CD4-positive, alpha-beta T cell treated with Interleukin-15 for 4 hours (primary cell): ENCODE measurements at places on chromosomes 12 and 14.
A peak's percentile ranks its signal among the peaks of the same experiment; 100 is the strongest.

- DNase-seq, result no peak
Measured at GRCh38 chr12:123293178-123293760, 21.6 kb upstream of the CDK2AP1 start.

- DNase-seq, result no peak
Measured at GRCh38 chr12:47935184-47935583, 28.2 kb upstream of the TMEM106C start.

DNA sequence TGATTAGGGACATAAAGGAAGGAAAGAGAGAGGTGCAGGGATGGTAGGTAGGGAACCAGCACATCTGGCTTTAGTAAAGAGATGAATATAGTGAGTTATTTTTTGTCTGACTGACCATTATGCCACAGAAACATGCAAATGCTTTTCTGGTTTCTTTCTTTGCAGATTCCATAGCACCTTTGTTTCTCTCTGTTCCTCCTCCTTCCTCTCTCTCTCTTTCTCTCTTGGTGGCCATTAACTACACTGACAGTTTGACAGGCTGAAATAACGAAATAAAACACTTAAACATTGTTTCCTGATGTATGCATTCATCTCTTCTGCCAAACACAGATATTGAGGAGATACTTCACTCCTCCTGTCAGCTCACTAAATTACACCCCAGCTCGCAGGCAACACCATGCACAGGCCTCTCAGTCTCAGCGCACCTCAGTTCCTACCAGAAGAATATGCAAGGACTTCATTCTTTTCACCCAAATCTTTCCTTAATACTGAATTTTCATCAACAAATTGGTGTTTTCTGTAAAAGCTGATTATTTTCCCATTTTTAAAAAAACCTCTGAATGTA lies 406.9 kb upstream of the SOX5 start:
- no peak for DNase-seq

- DNase-seq, result no peak
Measured at GRCh38 chr14:97298331-97298730, 501.1 kb downstream of the VRK1 start.

DNA sequence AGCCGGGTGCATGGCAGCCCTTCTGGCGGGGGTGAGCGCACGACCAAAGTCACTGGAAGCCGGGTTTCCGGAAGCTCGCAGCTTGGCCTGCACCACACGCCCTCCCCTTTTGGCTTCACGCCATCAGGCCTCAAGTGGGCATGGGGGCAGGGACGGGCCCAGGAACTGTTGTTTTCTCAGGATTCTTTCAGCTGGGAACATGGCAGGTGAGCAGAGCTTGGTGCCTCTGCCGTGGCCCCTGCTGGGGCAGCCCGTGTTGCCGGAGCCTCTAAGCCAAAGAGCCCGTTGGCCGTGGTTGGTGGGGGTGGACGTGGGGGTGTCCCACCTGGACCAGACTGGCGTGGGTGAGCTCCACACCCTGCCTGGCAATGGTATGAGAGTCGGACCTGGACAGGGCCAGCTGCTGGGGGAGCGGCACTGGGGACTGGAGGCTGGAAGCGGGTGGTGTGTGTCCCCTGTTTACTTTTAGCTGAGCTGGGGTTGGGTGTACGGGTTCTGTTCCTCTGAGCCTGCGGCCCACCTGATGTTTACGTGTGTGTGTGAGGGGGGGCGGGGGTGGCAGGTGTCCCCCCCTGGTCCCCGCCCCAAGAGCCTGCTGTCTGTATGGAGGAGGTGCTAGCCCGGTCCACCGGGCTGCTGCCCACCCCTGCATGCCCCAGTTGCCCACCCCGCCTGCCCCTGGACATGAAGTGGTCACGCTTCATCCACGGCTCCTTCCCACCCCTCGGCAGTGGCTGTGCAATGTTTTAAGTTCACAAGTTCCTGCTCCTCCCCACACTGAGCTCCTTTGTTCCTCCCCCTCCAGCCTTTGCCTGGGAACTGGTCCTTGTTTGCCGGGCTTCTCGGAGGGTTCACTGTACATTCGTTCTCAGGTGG lies 28.7 kb upstream of the PLD4 start:
- no peak for DNase-seq

GRCh38 chr14:93953739-93954515 lies 22.4 kb downstream of the ASB2 start:
- DNase-seq, result no peak

DNA sequence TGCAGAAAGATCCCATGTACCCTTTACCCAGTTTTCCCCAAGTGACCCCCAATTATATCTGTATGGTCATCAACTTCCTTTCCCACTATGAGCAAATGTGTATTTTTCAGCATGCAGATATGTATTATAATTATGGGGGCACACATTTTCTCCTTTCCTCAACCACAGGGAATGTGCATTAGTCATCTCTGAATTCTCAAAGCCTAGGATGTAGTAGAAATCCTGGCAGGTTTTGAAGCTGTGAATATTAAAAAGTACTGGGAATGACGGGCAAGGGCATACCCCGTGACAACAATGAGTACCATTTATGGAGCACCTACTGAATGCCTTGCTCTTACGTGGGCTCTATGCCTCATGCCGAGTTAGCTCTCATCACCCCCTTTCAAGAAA lies 71.5 kb downstream of the VWF start:
- no peak for DNase-seq

GRCh38 chr12:47124451-47124850 lies 44.7 kb upstream of the AMIGO2 start:
- DNase-seq, result no peak

DNA sequence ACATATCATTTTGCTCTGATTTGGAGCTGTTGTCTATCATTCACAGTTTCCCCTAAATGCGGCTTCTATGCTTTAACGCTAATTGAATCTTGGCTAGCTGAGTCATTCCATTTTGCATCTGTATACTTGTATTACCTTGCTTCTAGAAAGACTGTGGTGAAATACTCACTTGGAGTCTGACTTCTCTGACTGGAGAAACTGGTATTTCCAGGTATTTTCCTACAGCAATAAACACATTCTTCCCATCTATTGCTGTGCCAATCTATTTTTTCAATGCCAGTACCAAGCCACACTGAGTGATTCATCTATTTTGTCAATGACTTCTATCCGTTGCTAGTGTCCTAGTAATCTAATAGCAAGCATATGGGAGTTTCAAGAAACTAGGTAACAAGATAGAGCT lies 76.0 kb upstream of the ST8SIA1 start:
- peak; percentile 61 for DNase-seq

- no peak for DNase-seq
Measured at GRCh38 chr14:70014406-70015095, 135.3 kb downstream of the SMOC1 start.

DNA sequence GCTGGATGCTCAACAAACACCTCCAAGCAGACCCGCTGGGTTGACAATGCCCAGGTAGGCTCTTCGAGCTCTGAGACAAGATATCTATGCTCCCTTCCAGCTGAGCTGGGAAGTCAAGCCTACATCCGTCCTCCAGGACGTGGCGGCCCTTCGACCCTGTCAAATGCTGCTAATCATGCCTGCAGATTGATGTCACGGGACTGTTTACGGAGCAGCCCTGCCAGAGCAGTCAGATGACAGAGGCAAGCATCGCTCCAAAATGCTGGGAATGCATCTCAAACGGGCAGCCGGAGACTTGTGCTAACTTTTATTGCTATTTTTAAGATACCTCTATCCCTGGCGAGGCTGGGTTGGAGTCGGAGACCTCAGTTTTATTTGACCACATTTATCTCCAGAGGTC lies 139.2 kb downstream of the NTF3 start:
- no peak for DNase-seq

DNA sequence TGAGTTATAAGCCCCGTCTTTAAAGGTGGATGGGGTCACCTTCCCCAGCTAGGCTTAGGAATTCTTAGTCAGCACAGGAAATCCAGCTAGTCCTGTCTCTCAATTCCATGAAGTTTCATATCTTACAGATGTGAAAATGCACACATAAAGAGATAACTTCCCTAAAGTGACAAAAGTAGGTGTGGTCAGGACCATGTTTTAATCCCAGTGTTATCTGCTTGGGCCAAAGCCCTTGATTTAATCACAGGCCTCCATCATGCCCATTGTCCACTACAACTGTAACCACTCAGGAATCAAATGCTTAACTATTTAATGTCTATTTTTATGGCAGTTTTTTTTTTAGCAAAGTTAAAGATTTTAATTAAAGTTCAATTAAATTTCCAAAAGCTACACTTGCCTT lies 194.4 kb upstream of the BTG1 start:
- no peak for DNase-seq

DNA sequence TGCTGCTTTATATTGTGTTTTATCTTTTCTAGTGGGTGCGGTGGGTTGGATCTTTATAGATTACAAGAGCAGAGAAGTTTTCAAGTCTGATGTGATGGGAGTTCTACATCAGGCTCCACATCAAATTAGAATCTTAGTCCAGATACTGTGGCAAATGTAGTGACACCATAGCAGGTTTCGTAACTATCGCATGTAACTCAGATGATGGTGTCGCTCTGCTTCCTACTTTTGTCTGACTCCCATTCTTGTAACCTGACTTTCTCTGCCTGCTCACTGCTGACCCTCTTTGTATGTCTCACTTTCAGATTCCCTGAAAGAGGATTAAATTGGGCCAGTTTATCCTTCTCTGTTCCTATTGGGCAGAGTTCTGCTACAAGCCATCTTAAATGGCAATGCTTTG lies 22.8 kb upstream of the FBXO34 start:
- DNase-seq, result no peak

DNA sequence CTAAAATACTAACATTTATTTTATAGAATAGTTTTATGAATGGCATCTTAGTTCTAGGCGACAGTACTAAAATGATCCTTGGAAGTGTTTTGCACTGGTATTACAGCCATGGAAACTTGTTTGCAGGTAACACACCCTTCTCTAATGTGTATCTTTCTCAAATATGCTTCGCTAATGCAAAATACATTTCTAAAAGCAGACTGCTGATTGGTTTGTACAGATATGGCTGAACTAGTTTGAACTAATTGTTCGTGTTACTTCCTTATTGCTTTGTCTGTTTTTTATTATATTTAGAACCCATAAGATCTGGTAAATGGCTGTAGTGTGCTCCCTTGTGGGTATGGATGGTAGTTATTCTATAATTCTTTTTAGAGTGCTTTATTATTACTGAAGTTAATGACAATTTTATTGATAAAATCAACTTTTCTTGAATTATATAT lies 53.0 kb downstream of the ATF7IP start:
- DNase-seq, result peak; percentile 55

DNA sequence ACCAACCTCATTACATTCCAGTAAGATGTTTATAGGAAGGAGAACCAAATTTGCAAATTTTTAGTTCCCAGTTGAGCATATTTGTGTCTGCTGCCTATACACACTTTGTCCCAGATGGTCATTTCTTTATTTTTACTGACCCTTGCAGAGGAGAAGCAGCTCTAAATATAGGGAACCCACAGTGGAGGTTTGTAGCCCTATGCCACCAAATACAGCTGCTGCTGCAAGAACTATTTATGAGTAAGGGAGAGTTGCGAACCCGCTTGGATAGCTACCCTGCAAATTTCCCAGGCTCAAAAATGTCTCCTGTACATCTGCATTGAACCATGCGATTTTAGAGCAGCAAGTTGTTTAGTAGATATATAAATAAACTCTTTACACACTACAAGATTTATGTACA lies 48.2 kb downstream of the NAV3 start:
- no peak for DNase-seq

DNA sequence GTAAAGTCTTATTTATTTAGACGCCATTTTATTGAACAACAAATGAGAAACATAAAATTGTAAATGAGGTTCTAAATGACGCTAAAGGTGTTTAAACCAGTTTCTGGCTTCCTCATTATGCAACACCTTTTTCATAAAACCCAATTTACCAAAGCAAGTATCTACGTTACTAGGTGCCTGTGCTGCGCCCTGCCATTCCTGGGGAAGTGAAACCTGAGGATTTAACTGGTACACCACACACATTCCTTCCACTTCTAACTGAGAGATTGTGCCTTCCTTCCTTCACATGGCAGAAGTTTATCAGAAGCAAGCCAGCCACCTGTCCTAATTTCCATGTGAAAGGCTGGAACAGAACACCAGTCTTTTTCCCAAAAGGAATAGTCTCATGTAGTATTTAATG lies 40.3 kb upstream of the GCH1 start:
- DNase-seq, result no peak

DNA sequence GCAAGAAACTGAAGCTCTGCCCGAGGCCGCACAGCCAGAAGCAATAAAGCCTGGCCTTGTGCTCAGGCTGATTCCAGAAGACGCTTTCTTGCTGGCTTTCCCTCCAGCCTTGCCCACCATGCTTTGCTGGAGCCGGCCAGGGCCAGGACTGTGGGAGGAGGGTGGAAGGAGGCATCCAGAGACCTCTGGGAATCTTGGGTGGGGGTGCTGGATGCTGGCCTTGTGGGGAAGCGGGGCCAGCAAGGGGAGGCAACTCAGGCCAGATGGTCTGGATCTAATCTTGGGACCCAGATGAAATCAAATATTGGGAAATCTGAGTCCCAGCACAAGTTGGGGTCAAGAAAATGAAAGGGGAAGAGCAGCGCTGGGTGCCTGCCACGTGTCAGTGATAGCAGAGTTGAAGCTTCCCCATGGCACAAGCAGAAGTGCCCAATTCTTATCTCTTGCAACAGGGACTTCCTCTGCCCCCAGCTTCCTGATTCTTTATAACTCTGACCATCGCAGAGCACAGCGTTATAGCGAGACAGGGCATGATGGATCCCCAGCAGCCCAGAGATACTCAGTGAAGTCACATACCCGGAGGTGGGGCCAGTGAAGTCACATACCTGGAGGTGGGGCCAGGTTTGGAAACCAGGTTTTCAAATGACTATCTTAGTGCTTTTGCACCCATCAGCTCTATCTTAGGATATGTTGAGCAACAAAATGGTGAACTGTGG lies 6.4 kb upstream of the RABGGTA start:
- no peak for DNase-seq

DNA sequence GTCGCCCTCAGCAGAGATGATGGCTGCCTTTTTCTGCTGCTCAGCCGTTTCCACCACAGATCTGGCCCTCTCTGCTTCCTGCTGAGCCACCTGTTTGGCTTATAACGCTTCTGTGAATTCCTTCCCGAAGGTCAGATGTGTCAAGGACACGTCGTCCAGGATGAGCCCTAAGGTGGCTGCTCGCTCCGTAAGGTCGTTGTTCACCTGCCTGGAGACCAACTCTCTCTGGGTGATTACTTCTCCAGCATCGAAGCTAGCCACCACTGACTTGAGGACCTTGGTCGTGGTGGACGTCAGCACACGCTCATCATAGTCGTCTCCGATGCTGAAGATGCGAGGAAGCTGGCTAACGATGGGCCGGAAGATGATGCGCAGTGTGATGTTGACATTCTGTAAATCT lies 11.7 kb upstream of the ASB8 start:
- no peak for DNase-seq

DNA sequence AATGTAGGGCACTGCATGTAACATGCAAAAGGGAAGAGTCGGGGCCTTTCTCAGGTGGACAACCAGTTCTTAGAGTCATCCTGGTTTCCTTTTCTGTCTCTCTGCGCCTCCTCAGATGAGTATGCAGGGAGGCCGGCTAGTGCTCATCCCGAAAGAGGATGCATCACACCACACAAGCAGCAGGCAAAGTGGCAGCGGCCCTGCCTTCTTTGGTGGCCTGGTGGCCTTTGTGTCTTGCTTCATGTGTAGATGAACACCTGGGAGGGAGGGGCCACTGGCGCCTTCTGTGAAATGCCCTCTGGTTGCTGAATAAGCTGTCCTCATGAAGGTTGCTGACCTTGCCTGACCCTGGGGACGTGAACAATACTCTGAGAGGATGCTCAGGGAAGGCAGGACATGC lies 18.0 kb downstream of the SLC24A4 start:
- DNase-seq, result no peak

- DNase-seq, result no peak
Measured at GRCh38 chr12:77845831-77846230, 15.1 kb downstream of the NAV3 start.
